Hematopoietic multipotent progenitor cell treated with erythropoietin and hydrocortisone succinate and interleukin-3 and kit ligand, for 17 days (in vitro differentiated cells): ENCODE measurements at places on chromosomes 7 and 10.

GRCh38 chr7:124552217-124552616 is 213.4 kb downstream of the GPR37 start:
- no peak for DNase-seq

DNA sequence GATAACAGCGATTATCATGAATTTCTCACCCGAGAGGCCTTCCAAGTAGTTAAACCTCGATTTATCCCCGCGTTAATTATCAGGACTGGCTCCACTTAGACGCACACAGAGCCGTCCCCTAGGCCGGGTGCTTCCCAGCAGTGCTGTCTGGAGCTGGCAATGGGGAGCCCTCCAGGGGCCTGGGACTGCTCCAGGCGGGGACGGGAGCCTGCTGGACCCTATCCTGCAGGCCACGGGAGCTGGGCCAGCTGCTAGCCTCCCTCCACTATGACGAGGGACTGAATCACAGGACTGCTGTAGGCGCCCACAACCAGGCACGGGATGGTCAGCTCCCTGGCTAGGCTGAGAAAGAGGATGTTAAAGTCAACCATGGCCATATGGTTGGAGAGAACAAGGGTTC is 229.1 kb downstream of the ELFN1 start:
- DNase-seq = no peak

DNA sequence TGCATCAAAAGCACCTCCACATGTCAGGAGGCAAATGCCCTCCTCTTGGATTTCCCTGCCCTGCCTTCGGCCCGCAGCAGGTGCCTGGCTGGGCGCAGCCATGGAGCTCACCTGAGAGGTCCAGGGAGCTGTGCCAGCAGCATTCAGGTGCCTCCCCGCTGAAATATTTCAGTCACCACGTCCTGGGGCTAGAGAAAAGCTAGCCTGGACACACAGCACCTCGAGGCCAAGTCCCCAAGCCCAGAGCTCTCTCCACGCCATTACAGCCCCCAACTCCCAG is 102.7 kb downstream of the MAD1L1 start:
- no peak for DNase-seq

DNA sequence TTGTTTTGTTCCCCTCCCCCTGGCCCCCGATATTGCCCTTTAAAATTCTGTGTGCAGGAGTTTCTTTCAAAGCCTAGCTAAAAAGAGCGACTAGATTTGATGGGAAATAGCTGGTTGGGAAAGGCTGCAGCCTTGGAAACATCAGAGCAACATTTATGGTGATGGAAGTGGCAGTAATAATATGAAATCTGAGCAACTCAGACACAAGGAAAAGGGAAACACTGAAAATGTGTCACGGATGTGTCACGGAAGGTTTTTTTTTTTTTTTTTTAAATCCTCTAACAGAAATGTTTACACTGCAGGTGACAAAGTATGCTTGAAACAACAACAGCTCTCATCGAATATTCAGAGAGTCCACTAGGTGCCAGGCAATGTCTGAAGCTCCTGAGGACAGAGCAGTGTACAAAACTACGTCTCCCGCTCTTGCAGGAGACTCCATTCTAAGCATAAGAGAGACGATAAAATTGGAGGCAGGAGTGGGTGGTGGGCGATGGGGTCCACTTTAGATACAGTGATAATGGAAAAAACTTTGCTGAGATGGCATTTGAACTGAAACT is 143.0 kb downstream of the RSU1 start:
- DNase-seq = no peak
